ENCODE measurements at places on chromosomes 4 and X.

GRCh38 chr4:41913509-41913908, 21.7 kb upstream of the TMEM33 start:
- no peak for DNase-seq

DNA sequence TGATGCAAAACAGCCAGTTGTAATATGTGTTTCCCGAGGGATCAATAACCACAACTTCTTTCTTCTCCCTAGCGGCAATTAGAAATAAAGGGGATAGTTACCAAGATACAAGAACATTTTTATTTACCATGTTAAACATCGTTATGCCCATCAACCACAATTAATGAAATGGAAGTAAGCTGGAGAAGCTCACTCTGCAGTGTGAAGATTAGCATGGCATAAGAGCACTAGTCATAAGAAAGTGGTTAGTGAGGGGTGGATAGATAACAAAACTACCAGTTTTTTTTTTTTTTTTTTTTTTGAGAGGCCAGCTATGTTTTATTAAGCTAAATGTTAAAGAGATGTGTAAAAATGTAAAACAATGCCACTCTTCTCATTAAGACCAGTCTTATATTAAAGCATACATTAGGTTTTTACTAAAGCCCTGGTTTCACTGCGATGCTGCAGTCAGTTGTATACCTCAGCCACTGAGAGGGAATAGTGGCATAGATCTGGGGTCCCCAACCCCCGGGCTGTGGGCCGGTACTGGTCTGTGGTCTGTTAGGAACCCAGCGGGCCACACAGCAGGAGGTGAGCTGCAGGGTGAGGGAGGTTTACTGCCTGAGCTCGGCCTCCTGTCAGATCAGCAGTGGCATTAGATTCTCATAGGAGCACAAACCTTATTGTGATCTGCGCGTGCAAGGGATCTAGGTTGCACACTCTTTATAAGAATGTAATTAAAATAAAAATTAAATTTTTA, 27.9 kb upstream of the NFXL1 start:
- no peak for DNase-seq

DNA sequence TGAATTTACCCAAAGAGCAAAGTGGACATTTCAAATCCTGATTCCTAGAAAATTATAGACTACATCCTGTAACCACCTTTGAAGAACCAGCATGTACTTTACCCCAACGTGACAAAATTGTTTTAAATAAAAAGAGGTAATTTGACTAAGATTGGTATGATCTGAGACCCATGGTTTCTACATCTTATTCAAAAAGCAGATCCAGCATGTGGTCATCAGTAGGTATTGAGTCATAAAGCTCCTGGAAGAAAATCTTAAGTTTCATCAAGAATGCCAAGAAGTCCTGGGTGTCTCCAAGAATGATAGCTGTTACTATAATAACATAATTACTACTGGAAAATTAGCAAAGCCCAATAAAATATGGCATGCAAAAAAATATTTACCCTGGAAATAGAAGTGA, 61.8 kb downstream of the NFKB1 start:
- DNase-seq, result no peak

DNA sequence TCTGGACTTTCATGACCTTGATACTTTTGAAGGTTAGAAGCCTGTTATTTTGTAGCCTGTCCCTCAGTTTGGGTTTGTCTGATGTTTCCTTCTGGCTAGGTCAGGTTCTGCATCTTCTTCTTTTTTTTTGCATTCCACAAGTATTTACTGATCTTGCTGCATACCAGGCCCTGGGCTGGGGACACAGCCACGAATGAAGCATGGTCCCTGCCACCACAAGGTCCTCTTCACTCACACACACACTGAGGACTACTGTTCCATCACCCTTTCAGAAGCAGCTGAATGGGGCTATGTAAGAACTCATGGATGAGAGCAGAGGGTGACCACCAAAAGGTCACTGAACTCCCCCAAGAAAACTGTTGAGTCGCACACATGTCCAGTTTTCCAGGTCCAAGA, 39.2 kb downstream of the USP11 start:
- no peak for DNase-seq

DNA sequence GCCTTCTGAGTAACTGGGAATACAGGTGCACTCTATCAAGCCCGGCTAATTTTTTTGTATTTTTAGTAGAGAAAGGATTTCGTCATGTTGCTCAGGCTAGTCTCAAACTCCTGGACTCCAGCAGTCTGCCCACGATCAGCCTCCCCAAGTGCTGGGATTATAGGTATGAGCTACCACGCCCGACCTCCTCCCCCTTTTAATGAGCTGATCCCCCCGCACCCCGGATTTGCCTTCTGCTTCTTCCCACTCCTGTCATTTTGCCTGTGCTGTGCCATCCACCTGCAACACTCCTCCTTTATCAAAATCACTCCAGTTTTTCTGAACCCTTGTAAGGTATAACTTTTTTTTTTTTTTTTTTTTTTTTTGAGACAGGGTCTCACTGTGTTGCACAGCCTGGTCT, 33.4 kb downstream of the SPINK2 start:
- DNase-seq, result no peak

DNA sequence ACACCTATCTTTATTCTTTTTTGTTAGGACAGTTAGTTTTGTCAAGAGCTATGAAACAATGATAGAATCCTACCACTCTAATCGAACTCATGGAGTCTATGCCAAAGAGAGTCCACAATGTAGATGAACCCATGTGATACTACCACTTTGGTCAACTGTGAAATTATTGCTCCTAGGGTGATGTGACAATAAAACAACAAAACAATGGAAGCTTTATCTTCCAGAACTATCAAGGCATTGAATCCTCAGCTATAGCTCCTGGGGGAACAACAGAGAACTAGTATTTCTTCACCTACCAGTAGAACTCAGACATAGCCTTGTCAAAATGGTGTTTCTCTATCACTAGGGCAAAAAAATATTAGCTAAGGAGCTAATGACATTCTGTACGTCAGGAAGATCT, 62.9 kb downstream of the SHROOM4 start:
- no peak for DNase-seq

- DNase-seq, result no peak
Observed at GRCh38 chr4:110625576-110626257, 2.8 kb upstream of the PITX2 start.

DNA sequence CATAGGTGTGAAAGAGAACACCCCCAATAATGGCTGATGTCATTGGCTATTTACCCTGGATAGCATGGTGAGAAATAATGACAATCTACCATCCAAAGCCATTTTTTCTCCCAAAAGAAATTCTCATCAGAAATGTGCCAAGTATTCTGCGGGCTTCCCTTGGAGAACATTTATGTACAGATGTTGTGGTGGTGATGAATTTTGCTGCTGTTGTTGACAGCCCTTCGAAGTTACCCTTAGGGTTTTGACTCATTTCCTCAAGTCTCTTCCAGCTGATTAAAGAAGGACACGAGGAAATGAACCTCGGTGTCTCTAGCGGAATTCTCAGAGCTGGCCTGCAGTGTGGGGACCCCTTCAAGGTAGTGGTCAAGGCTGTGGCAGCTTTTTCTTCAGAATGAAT, 3.4 kb downstream of the KIT start:
- DNase-seq, result no peak

GRCh38 chrX:96436105-96436504, 248.5 kb upstream of the DIAPH2 start:
- no peak for DNase-seq

- DNase-seq, result no peak
Observed at GRCh38 chr4:123127218-123127617, 204.8 kb upstream of the NUDT6 start.

DNA sequence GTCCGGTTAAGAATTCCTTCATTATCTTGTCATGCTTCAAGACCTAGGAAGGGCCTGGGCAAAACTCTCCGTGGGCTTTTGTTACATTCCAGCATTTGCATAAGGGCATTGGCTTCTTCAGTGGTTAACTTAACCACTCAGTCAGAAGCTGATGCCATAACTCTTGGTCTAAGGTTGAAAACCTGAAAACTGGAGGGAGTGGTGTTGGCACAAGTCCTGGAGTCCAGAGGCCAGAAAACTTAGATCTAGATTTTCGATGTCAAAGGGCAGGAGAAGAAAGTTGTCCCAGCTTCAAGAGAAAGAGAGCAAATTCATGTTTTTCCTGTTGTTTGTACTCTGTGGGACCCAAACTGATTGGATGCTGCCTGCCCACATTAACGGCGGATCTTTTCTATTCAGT, 86.6 kb upstream of the GC start:
- DNase-seq, result no peak

- no peak for DNase-seq
Observed at GRCh38 chr4:96874657-96875056, 1034.8 kb downstream of the PDHA2 start.

GRCh38 chr4:181224852-181225251, 1018.4 kb upstream of the TENM3 start:
- no peak for DNase-seq

GRCh38 chr4:150117629-150118028, 39.4 kb downstream of the DCLK2 start:
- no peak for DNase-seq

GRCh38 chr4:99947608-99948007, 1.2 kb upstream of the DNAJB14 start:
- no peak for DNase-seq

DNA sequence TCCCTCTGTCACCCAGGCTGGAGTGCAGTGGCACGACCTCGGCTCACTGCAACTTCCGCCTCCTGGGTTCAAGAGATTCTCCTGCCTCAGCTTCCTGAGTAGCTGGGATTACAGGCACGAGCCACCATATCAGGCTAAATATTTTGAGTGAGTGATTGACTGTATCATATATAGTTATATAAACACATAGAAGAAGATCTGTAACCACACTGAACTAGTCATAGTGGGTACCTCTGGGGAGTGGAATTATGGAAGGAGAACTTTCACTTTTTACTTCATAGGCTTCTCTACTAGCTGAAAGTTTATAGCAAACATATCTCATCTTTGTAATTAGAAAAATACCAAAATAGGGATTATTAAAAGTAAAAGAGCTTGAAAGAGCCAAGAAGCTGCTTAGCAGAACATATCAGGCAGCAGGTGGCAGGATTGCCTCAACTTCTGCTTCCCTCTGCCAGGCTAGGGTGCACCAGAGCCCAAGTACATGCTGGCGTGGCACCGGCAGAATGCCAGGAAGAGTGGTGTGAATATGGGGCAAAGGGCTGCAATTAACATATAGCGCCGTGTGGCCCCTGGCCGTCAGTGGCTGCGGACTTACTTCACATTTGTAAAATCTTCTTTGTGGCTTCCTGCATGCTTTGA, 39.5 kb upstream of the CD40LG start:
- DNase-seq, result no peak

GRCh38 chr4:23999714-24000469, 110.0 kb upstream of the PPARGC1A start:
- DNase-seq, result no peak

DNA sequence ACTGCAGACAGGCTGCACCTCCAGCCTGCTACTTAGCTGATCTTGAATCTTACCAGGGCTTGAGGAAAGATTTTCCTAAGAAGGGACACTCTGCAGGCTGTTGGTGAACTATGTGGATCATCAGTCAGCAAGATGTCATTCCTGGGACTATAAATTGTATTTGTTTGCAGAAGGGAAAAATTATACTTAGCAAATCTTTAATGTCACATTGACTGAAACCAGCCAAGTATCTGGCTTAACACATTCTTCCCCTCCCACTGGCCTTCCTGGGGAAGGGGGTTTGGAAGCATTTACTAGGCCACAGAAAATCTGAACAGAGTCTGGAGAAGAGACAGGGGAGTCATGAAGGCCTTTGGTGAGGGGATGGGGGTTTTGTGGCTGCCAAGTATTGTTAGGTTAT, 156.7 kb upstream of the EOLA2 start:
- DNase-seq, result no peak

GRCh38 chrX:9376111-9376510, 88.7 kb upstream of the TBL1X start:
- no peak for DNase-seq

DNA sequence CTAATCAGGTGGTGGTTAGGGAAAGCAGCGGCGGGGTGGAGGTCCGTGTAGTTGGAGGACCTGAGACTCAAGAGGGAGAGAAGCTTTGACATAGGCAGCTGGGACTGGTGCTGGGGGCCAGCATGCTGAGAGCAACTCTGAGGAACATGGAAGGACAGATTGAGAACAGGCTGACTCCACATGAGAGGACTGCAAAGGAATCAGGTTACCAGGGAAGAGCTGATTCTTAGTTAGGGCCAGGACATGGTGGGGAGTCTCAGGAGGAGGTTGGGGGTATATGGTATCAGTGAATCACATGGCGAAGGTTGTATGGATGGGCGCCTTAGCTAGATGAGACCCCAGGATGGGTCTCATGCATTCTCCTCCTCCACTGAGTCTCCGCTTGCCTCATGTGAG, 264.0 kb upstream of the BOD1L1 start:
- DNase-seq, result no peak

- peak; percentile 49 for DNase-seq
Observed at GRCh38 chr4:23904639-23905071, 14.8 kb upstream of the PPARGC1A start.

DNA sequence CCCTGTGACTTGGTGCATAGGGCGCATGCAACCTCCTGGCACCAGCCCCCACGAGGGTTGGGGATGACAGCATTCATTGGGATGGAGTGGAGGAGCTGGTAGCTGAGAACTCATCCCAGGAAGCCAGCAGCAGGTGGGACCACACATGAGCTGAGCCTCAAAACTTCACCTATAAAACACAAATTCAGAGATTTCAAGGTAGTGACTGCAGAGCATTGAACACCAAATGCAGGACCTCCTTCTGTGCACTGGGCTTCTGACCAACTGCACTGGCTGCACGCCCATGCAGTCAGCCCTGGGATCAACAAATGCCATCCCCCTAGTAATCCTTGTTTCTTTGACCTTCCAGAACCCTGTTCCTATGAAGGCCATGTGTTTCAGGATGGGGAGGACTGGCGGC, 197.8 kb downstream of the FRAS1 start:
- no peak for DNase-seq

- DNase-seq, result no peak
Observed at GRCh38 chrX:111914398-111915090, 38.6 kb downstream of the TRPC5OS start.

- DNase-seq, result no peak
Observed at GRCh38 chr4:15034071-15034764, 31.9 kb downstream of the CPEB2 start.

DNA sequence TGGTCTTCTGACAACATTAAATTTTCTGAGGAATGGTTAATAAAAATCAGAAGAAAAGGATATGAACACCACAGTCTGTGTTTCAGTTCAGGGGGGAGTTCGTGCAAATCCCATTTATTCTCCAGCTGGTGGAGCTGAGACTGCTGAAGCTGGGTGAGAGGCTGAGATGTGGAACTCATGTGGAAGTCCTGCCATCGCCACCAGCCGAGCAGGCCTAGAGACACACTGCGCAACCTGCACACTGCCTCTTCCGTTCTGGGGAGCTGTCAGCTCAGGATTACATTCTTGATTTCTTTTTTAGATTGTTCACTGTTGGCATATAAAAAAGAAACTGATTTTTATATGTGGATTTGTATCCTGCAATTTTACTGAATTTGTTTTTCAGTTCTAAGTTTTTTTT, 66.6 kb upstream of the ELOVL6 start:
- no peak for DNase-seq

DNA sequence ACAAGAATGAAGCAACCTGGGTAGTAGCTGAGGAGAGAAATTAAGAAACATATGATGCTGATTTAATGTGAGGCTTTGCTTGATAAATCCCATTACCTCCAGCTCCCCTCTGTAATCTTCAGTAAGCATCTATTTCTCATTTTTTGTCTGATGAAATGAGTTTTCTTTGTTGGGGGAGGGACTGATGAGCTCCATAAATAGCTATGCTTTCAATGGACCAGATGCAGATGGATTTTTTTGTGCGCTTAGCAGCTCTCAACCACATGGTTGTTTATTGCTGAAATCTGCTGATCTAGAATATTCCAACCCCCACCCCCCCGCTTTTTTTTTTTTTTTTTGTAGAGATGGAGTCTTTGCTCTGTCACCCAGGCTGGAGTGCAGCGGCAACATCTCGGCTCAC, 1082.0 kb downstream of the RAPGEF2 start:
- DNase-seq, result no peak

GRCh38 chrX:48971249-48972219, at the start of gene KCND1:
KCND1 (minus strand) TSS chrX:48971844; CDS start chrX:48970271, 1,573 bp downstream.
- DNase-seq, result no peak

All from SHP77 treated with DMSO at 0.1 percent for 48 hours (cell line).